ENCODE measurements at places on chromosomes 2 and 18. TPM values are rescaled to one million over a fixed set of nuclear protein-coding genes. Genes with fewer than 3 reads are reported as not detected.

DNA sequence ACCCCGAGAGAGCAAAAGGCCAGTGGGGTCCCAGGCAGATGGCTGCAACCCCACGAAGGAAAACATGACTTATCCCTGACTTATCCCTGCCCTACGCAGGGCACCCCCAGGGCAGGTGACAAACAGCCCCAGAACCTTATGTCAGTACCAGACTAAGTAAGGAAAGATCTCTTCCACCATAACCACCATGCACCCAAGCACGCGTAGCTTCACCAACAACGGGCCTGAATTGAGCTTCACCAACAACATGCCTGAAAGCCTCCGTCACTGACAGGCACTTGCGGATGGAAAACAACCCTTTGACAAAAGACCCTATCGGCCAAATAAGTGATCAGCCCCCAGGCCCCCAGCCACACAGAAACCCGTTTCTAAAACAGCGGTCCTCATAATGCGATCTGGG is 34.1 kb downstream of the HDAC4 start:
- no peak overlapping the region for H3K27ac ChIP-seq
- DNase-seq: no peak
- peaks cover 34% of the 10 kb centered on the region for H3K4me1 ChIP-seq

DNA sequence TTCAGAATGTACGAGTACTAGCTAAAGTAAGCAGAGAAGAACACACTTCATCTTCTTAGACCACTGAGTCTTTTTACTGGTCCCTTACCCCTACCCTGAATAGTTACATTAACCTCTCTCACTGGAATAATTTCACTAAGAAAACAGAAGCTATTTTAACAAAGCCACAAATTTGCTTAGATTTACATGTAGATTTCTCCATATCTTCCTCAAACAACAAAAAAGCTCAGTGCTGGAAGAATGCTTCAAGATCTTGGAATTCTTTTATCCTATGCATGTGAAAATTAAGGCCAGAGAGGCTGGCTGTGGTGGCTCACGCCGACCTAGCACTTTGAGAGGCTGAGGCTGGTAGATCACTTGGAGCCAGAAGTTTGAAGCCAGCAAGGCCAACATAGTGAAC is 35.2 kb downstream of the MOGAT1 start:
- no peaks in the 10 kb centered on the region for H3K36me3 ChIP-seq
- peaks cover 16% of the 10 kb centered on the region for H3K4me1 ChIP-seq

- peaks cover 18% of the 10 kb centered on the region for H3K27me3 ChIP-seq
- no peak overlapping the region for H3K4me3 ChIP-seq
- H3K36me3 ChIP-seq: no peaks in the 10 kb centered on the region
- H3K27ac ChIP-seq: no peak overlapping the region
- peak; percentile 51 for DNase-seq
- H3K4me1 ChIP-seq: peaks cover 14% of the 10 kb centered on the region
Measured at GRCh38 chr2:72137498-72138010, 10.1 kb downstream of the CYP26B1 start.

DNA sequence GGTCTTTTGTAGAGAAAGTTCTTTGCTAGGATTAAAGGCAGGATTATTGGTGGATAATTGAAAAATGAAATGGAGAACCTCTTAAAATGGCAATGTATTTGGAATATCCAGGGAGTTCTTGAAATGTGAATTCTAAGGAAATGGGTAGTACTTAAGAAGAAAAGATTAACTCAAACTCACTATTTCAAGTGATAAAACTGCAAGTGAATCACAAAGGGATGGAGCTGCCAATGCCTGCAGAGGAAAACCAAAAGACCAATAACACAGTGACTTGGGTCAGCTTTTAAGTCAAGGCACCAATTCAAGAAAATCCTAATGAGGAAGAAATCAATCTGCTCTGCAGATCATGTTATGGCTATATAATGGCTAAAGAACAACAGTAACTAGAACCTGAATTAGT is 67.6 kb upstream of the ETAA1 start:
- no peaks in the 10 kb centered on the region for H3K4me1 ChIP-seq
- H3K36me3 ChIP-seq: no peaks in the 10 kb centered on the region
- DNase-seq: no peak

The IL1R2 gene
- 4.9 TPM for total RNA-seq

DNA sequence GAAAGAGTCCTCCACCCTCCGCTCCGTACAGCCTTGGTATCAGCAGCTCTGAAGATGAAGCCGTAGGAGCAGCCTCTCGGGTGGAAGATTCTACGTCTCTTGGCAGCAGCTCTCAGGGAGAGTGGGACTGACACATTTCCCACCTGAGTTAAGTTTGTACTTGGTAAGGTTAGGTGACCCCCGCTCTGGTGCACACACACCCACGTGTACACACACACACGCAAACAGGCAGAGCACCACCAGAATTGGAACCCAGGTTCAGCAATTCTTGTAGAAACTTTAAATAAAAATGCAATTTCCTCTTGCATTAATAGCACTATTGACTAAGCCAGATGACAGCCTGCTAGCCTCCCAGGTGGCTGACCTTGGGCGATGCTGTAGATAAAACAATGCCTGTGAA is 111.5 kb downstream of the MBP start:
- no peaks in the 10 kb centered on the region for H3K27me3 ChIP-seq
- H3K36me3 ChIP-seq: peaks cover 9% of the 10 kb centered on the region
- no peaks in the 10 kb centered on the region for H3K4me1 ChIP-seq
- H3K4me3 ChIP-seq: no peak overlapping the region
- no peak overlapping the region for H3K27ac ChIP-seq

DNA sequence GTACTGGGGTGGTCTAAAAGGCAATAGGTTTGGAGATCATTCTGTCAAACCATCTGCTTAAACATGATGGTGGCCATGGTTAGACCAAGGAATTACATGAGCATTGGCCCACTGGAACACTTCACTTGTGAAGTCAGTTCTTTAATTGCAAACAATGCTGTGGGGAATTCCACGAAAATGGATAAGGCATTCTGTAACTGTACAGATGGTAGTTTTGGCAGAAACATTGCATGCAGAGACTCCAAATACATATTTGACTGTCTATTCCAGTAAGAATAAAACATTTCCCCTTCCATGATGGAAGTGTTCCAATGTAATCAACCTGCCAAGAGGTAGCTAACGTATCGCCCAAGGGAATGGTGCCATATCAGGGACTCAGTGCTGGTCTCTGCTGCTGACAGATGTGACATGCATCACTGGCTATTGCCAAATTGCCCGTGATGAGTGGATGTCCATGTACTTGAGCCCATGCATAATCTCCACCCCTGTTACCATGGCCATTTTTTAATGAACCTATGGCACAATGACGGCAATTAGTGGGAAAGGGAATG is 417.9 kb downstream of the CDH7 start:
- no peaks in the 10 kb centered on the region for H3K27me3 ChIP-seq
- no peaks in the 10 kb centered on the region for H3K4me1 ChIP-seq
- no peak overlapping the region for H3K27ac ChIP-seq
- no peaks in the 10 kb centered on the region for H3K36me3 ChIP-seq

The FER1L5 gene
- total RNA-seq: 0.05 TPM
